ENCODE measurements at places on chromosomes 5 and 9.

DNA sequence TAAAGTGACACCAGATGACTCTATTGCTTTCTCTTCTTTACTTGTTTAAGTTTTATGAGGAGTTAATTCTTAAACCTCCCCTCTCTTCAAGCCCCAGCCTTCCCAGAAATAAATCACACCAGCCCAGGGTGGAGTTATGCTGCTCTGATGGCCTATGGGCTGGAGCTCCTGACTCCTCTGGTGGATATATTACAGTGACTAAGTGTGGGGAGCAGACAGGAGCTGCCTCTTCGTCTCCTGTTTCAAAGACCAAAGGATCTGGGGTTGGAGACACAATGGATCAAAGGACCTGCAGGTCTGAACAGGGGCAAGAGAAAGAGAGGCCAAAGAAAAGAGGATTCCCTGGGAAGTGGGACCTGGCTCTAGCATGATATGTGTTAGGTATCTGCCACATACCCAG, 312.0 kb upstream of the MSX2 start:
- no peak for DNase-seq

DNA sequence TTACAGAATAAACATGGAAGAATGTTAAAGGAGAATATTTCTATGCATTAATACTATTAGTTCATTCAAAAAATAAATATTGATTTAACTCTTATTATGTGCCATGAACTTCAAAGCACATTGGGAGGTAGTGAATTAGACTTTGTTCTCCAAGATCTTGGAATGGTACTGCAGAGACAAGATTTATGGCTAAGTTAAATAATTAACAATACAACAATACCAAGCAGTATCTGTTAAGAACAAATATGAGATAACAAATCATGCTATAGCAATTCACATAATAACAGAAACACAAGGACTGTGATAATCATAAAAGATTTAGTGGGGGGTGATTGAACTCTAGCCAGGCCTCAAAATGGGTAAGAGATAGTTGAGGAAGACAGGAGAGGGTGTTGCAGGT, 11.6 kb downstream of the NMUR2 start:
- DNase-seq = no peak

DNA sequence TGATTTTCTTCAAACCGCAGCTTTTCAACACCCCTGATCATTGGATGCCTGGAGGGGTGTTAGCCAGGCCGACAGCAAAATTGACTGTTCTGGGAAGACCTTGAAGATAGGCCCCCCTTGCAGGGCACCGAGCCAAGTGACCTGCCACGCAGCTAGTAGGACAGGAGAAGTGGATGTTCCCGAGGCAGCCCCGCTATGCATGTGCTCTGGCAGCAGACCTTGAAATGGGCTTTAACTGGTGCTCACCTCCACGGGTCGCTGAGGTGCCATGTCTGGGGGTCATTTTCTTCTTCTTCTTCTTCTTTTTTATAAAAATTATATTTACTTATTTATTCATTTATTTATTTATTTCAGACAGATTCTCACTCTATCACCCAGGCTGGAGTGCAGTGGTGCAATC, 12.6 kb downstream of the FGF18 start:
- DNase-seq = no peak

DNA sequence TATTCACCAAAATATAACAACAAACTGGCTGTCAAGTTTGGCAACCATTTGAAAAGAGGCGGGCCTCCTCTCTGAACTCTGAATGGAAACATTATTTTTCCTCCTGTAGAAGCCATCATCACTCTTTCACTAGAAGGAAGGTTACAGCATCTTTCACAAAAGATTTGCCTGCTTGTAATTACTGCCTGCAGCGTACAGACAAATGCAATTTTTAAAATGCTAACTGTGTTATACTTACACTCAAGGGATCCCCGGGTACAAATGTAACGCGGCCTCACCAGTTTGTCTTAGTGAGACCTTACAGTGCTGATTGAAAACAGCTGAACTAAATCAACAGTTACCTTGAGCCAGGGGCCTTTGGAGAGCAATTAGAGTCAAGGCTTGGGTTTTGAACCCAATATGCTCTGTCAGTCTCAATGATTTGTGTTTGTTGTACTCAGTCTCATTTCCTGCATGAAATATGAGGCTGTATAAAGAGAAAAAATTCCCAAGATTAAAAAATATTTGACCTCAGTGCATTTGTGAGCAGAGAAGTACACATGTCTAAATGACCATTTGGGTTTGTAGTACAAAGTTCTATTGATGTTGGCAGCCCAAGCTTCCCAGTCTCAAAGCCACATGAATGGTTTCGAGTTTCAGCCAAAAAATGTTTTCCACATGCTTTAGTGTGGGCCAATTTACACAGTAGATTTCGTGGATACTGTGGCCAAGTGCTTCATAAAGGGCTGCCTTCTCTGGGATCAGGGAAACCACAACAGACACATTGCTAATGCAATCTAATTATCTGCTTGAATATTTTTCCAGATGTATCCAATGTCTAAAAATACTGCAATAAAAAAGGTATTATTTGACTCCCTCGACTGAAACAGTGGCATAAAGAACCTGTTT, 500.0 kb downstream of the SPATA31D1 start:
- DNase-seq = peak; percentile 59

- peak; percentile 18 for DNase-seq
Observed at GRCh38 chr5:28165096-28165495, 1126.7 kb upstream of the CDH9 start.

DNA sequence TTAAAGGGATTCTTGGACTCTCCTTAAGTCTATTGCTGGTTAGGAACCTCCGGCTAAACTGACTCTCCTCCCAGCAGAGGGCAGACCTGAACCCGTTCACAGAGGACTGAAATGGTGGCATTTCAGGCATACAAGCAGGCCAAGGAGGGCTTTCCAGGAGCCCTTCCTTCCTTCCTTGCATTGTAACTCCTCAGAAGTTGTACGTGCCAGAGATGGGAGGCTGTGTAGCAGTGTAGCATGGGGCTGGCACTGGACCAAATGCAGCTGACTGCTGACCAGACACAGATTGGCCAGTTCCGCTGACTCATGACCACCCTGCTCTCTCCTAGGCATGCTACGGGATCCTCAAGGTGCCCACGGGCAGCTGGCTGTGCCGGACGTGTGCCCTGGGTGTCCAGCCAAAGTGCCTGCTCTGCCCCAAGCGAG, 36.4 kb downstream of the JADE2 start:
- peak; percentile 35 for DNase-seq

DNA sequence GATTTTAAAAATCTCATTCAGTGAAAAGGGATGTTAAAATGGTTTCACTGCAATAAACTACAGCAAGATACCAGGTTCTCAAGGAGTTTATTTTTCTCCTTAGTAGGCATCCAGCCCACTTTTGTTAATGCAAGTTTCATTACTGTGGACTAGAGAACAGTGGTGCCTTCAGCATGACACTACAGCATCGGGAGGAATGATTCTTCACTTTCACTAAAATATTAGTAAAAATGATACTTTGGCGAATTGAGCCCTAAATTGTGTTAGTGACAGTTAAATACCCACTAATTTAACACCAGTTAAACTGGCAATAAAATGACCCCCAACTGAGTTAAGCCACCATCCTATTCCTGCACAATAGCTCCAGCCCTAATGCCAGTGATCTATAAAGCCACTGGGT, 152.2 kb upstream of the MPDZ start:
- no peak for DNase-seq

GRCh38 chr5:95958310-95959014, 3.2 kb downstream of the ELL2 start:
- no peak for DNase-seq

- no peak for DNase-seq
Observed at GRCh38 chr9:99497641-99498040, 275.6 kb downstream of the SEC61B start.

- DNase-seq = no peak
Observed at GRCh38 chr5:53997736-53998627, 312.4 kb downstream of the ARL15 start.

GRCh38 chr9:114779352-114779845, 26.4 kb downstream of the TNFSF15 start:
- peak; percentile 67 for DNase-seq

DNA sequence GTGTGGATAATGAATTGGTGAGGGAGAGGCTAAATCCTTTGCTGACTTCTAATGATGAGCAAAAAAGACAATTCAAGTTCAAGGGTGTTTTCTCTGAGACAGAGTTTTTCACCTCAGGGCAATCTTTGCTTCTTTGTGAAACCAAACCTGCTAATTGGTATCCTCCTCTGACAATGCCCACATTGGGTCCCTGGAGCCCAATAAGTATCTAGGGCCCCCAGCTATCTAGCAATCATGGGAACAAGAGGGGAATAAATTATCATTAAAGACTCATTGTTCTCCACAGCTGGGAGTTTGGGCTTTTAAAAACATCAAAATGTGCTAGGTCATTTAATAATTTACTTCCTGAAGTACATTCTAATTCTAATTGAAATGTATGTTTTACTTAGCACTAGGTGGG, 227.3 kb downstream of the TMEM167A start:
- no peak for DNase-seq

DNA sequence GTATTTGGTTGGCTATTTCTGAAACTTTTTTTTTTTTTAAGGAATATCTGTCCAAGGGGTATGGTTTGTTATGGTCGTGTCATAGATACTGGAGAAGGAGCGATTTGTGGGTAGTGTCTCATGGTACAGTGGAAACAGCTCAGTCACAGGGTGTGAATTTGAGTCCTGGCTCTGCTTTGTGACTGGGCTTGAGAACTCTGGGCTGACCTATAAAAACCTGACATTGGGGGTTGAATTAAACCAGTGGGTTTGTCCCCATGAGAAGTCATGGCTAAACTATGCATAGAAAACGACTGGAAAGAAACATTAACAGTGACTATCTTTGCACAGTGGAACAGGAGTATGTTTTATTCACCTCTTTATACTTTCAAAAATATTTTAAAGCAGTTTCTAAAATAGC, 54.7 kb downstream of the MACROH2A1 start:
- DNase-seq = no peak

DNA sequence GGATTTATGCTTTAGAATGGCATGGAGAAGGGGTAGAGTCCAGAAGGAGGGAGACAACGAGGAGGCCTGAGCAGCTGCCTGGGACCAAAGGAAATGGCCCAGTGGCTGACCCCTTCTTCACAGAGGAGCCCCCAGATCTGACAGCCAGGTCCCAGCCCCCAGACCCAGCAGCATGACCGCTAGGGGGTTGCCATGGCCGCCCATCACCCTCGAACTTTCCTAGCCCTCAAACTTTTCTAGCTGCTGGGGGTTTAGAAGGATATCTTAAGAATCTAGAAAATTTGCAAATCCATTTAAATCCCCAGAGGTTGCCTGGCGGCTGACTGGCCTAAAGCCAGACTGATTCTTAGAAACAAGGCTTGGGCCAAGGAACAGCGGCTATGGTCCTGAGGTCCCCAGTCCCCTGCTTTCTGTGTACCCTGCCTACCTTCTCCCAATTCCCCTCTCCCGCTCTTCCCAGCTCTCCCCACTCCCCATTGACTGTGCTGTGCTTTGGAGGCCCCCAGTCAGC, 972 bp downstream of the PDGFRB start:
- peak; percentile 71 for DNase-seq

DNA sequence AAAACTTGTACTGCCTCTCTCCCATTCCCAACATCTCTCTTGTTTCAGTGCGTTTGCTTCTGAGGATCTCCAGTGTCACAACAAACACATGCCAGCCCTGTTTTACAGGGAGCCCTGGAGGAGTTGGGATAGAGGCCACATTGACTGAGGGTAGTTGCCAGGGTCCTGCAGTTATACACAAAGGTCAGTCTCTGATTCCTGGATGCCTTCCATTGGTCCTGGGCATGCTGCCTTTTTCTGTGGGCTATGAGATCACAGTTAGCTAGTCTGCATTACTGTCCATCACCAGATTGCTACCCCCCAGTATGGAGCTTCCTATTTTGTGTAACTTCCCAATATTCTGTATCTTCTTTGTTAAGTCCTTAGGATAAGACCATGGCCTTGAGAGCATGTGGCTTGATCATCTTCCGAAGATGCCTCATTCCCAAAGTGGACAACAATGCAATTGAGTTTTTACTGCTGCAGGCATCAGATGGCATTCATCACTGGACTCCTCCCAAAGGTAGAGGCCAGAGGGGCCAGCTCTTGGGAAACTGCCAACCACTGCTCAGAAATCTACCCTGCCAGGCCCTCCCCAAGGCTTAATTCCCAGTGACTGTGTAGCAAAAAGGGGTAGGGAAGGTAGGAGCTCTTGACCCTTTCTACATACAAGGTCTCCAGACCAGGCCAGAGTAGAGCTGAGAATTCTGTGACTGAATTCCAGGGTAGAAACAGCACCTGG, 9.5 kb downstream of the NUDT2 start:
- no peak for DNase-seq

DNA sequence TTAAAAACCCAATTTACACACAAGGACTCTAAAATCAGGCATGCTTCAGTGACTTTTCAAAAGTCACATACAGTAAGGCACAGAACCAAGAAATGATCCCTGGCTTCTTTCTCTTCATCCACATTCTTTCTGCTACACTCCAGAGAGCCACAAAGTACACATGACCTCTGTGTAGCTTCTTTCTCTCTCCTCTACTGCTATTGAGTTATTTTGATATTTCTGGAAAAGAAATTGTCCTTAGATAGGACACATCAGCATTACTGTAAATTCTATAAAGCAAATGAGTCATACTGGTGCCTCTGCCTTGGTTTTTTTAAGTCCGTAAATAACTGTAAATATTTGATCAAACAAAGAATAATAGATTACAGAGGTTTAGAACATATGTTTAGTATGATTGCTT, 96.3 kb downstream of the KIAA0825 start:
- DNase-seq = no peak

DNA sequence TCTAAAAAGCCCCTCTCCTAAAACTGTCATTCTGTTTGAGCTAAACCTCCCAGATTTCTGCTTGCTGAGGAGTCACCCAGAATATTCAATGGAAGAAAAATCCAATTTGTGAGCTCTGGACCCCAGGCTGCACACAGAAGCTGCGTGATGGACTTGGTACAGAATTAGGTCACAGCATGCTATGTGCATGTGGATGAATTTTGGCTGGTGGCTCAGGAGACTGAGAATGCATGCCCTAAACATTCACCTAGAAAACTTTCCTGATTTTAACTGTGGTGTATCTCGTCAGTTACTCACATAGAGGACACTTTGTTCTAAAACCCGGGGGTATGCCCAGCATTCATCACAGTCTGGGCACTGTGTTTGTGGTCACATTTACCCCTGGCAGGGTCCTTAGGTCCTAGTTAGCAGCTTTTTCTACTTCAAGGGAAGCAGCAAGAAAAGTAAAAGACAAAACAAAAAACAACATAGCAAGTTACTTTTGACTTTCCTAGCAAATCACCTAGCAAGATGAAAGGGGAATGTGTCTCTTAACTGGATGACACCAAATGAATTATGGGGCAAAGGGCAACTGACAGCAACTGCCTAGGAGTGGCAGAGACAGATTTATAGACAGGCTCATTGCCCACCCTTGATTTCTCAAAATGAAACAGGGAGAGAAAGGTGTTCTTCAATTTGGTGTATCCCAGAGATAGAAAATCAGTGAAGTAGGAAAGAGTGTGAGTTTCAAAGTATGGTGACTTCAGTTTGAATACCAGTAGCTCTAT, 8.3 kb upstream of the SHROOM1 start:
- DNase-seq = no peak
